Activated CD8-positive, alpha-beta memory T cell treated with anti-CD3 and anti-CD28 coated beads for 24 hours (primary cell): ENCODE measurements at places on chromosomes 2 and 18.

- no peak for DNase-seq
Observed at GRCh38 chr2:64478502-64479230, 24.7 kb downstream of the LGALSL start.

DNA sequence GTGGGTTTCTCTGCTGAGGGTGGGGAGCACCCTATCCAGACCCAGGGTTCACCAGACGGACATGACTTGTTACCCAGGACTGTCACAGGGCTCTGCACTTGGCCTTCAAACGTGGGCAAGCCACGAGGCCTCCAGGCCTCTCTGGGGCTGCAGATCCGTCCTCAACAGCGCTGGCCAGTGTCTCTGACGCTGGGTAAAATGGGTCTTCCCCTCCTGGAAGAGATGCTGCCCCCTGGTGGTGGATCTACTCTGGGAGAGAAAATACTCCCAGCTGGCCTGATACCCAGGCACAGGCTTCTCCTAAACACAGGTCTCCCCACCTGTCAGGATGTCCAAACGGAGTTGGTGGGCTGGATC lies 3.7 kb downstream of the GPR17 start:
- DNase-seq, result peak; percentile 96

DNA sequence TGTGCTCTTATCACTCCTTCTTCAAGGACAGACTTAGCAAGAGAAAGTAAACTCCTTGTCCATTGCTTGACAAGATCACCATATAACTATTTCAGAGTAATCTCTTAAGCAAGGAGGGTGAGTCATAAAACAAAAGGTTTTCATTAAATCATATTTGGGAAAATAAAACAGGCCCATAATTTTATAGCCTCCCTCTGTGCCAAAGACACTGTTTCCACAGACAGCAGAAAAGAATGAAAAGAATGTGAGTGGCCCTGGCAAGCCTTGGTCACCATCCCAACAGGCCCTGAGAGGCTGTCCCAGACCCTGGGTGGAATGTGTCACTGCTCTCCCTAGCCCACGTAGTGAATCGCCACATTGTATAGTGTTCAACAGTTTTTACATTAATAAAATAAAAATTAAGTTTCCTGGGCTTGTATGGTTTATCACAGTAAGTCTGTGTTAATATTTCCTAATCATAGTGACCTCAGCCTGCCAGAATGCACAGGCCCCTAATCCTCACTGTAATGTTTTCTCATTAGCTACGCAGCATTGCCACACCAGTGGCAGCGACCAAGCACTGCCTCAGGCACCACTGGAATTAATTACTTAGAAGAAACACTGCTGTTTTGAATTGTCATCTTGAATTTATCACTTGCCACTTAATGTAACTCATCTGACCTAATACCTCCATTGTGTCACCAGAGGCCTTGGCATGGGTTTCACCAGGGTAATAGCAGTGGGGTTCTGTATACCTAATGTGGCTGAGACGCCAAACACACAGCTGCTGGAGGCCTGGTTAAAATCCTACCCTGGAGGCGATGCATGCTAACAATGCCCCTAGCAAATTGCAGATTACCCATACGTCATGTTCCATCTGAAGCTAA lies 401.9 kb downstream of the LNPK start:
- no peak for DNase-seq

GRCh38 chr2:231666171-231667095 lies 41.9 kb upstream of the PTMA start:
- no peak for DNase-seq

DNA sequence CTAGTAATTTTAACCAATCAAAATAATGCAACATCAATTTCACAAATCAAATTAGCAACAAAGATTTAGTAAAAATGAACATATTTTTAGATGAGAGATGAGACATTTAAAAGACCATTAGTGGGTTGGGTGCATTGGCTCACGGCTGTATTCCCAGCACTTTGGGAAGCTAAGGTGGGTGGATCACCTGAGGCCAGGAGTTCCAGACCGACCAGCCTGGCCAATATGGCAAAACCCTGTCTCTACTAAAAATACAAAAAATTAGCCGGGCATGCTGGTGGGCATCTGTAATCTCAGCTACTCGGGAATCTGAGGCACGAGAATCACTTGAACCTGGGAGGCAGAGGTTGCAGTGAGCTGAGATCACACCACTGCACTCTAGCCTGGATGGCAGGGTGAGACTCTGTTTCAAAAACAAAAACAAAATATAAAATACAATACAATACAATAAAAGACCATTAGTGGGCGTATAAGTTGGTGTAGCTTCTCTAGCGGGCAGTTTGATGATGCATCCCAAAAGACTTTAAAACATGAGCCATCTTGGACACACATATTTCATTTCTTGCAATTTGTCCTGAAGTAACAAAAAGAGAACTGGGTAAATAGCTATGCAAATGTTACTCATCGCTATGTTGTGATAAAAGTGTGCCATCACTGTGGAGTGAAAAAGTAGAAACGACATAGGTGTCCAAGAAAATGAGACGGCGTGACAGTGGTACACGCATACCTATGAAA lies 101.8 kb downstream of the COL6A3 start:
- no peak for DNase-seq

- no peak for DNase-seq
Observed at GRCh38 chr2:171365232-171365631, 68.6 kb downstream of the METTL8 start.

GRCh38 chr2:241571821-241572620 lies 13.5 kb downstream of the BOK start:
- no peak for DNase-seq
